ENCODE measurements at places on chromosomes 5 and 9. TPM values are rescaled to one million over a fixed set of nuclear protein-coding genes. Genes with fewer than 3 reads are reported as not detected.

The PCDHB15 gene
- total RNA-seq, result not detected

The MUSK gene
- total RNA-seq, result not detected

DNA sequence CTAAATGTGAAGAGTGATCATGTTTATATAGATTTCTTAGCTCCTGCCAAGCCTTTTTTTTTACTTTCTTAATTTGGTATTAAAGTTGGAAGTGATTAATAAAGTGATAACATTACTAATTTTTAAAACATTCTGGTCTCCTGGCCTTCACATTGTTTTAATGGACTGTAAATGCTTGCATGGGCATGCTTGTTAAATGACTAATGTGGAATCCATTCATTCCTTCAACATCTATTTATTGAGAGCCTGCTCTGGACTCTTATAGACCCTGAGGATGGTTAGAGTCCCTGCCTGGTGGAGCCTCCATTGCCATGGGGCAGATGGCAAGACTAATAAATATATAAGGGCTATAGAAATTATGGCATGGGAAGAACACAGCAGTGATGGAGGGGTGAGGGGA lies 103.5 kb downstream of the NTRK2 start:
- DNase-seq, result no peak

The SPINK4 gene
- not detected for total RNA-seq

- DNase-seq, result peak; percentile 50
These were observed 67.0 kb upstream of the DPYSL3 start for GRCh38 chr5:147576646-147577535.

- no peak for DNase-seq
These were observed 4.1 kb upstream of the CERCAM start for GRCh38 chr9:128416432-128417019.

- no peak for DNase-seq
These were observed 847.7 kb downstream of the MAT2B start for GRCh38 chr5:164353155-164353554.

The TSTD2 gene
- 15.0 TPM for total RNA-seq

DNA sequence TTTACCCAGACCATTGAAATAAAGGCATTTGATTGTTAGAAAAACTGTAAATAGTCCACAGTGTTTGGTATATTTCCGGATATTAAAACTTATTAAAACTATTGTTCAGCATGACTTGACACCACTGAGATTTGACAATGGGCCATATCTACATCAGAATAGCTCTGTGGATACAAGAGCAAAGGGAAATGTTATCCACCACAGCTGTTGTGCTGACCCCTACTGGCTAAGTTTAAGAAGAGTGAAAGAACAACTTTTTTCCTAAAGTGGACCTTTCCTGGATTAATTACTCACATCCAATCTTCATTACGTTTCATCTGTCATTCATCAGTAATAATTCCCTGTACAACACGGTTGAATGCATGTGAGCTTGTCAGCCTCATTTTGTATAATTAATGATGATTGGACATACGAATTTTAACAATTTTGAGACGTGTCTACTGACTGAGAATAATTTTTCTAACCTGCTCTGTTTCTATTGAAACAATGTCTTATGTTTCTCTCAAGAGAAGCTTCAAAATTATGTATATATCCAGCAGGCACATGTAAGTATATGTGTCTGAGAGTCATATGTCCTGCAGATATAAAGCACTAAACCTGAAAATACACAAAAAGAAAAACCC lies 1952.6 kb downstream of the MAT2B start:
- DNase-seq, result no peak

DNA sequence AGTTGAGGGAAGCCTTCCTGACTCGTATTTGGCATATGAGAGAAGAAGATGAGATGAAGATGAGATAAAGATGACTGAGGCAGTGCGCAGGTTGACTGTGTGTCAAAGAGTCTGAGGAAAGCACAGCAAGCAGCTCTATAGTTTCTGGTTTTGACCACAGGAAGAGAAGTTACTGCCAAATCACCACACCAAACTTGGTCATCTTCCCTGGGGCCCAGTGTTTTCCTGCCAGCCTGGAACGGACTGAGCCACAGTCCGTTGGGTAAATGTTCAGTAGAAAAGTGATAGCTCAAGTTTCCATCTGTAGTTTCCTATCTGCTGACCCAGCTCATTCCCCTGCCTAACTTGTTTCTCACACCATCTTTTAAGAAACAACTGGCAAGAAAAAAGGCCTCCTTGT lies 80.7 kb upstream of the ADAMTS19 start:
- DNase-seq, result no peak

DNA sequence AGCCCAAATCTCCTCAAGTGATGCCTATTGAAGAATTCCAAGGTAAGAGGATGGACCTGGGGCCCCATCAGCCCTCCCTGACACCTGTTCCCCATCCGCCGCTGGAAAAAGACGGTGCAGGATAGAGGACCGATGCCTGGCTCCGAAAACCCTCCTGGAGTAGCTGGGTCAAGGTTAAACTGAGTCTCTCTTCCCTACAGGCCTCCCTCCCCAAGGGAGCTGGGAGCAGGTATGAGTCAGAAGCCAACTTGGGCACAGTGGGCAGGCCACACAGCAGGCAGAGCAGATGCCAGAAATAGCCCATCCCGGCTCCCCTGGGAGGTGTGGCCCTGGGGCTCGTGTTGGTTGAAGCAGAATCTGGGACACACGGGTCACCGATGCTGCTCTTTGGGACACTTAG lies 75.6 kb downstream of the NTNG2 start:
- no peak for DNase-seq

DNA sequence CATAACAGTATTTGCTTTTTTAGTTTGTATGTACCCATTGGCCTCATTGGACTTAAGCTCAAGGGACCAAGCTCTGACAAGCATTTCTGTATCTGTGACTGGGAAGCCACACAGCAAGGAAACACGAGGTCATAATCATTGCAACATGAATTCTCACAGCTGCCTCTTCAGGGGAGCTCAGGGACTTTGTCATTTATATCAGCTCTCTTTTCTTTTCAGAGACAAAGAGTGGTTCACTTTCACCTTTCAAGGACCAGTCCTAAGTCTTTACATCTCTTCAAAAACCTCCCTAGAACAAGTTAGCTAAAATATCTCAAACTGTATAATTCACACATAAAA lies 58.6 kb downstream of the ADAMTS12 start:
- no peak for DNase-seq

DNA sequence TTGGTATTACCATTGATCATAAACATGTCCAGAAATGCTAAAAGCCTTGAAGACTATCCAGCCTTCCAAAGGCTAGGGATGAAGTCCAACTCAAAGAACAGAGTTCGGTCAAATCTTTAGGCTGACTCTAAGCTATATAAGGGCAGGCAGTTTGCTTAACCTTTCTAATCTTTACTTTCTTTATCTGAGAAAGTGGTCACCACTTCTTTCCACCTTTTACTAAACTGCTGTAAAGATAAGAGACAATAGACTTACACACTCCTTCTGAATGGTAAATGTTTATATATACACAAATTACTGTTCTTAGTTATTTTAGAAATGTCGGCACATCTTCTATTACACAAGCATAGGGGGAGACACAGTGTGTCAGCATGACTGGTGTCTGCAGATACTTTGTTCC lies 100.4 kb downstream of the NREP start:
- DNase-seq, result no peak

- no peak for DNase-seq
These were observed 46.8 kb downstream of the ITGA2 start for GRCh38 chr5:53035868-53036381.

The STPG3 gene
- total RNA-seq, result not detected

The GPR21 gene
- 1.2 TPM for total RNA-seq

- DNase-seq, result no peak
These were observed 55.9 kb upstream of the PHF2 start for GRCh38 chr9:93520523-93520922.

- DNase-seq, result no peak
These were observed 123.4 kb downstream of the TMEM161B start for GRCh38 chr5:88145221-88145610.

DNA sequence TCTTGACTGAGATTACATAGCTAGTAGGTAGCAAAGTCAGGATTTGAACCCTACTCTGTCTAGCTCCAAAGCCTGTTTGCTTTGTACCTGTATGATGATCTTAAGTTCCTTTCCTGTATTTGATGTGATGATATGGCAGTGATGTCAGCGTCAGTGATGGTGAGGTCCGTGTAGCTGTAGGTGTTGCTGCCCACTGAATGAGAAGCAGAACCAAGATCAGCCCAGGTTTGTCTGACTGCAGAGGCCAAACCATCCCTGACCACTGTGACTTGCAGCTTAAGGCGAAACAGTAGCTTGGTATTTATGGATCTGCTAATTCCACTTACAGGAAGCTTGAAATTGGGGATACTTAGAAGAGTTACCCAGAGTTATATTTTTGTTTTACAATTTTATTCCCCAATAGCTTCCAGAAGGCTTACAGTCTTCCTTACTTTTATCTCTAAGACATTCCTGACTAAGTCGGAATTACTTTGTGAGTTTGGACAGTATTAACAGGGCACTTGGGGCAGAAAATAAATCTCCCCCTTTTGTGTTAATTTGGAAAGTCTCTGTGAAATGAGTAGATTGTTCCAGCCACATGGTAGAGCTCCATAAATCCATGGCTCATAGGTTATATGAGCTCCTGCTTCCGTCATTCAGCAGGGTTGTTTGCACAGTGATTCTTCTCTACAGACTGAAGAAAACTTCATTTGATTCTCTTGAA lies 273.4 kb downstream of the NR3C1 start:
- no peak for DNase-seq

The PCDHA1 gene
- total RNA-seq, result not detected

GRCh38 chr9:114460513-114461199 lies 44.6 kb downstream of the WHRN start:
- no peak for DNase-seq

The CARD6 gene
- total RNA-seq, result 2.6 TPM

DNA sequence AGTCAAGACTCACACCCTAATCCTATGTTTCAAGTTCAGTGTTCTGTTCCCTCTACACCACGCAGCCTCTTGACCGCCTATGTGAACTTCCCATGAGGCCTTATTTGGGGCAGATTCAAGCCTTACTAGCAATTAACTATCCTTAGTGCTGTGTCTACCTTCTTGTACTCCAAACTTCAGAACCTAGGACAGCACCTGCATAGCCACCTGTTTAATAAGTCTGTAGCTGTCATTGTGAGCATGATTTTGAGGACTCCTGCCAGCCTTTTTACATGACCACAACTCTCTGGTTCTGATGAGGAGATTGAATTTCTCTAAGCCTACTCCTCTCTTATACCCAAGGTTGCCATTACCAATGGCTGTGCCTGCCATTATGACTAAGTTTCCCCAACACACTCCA lies 50.8 kb upstream of the PCSK1 start:
- DNase-seq, result no peak

DNA sequence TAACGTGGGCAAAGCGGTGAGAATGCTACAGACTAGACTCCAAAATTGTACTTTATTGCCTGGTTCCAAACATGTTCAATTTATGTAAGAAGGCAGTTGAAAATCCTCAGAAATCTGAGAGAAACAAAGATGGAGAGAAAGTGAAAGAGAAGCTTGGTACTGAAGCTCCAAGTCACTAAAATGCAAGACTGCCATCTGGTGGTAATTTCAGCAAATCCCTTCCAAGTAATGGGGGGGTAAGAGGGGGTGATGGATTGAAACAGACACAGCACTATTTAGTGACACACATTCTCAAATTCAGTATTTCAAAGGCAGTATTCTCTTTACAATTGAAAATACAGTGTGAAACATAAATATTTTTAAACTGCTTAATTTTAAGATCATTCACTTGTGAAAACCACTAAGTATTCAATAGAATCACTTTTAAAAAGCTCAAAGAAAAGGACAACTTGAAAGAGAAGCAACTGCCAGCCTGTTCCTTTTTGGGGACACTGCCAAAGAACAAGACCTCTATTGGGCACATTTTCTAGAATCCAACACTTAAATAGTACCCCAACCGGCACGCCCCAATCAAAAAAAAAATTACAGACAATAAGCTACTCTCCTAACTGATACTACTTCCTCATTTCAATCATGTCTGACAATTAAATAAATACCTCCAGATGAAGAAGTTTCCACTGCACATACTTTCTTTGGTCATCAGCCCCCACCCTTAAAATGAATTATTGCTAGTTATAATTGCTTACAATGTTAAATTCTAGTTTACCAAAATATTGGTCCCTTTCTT lies 131.5 kb downstream of the AGTPBP1 start:
- peak; percentile 55 for DNase-seq

- DNase-seq, result no peak
These were observed 254.2 kb upstream of the SLC24A2 start for GRCh38 chr9:20043035-20043434.

GRCh38 chr5:54540286-54540685 lies 22.7 kb downstream of the SNX18 start:
- no peak for DNase-seq

- no peak for DNase-seq
These were observed 63.7 kb downstream of the SHOC1 start for GRCh38 chr9:111730937-111731567.

DNA sequence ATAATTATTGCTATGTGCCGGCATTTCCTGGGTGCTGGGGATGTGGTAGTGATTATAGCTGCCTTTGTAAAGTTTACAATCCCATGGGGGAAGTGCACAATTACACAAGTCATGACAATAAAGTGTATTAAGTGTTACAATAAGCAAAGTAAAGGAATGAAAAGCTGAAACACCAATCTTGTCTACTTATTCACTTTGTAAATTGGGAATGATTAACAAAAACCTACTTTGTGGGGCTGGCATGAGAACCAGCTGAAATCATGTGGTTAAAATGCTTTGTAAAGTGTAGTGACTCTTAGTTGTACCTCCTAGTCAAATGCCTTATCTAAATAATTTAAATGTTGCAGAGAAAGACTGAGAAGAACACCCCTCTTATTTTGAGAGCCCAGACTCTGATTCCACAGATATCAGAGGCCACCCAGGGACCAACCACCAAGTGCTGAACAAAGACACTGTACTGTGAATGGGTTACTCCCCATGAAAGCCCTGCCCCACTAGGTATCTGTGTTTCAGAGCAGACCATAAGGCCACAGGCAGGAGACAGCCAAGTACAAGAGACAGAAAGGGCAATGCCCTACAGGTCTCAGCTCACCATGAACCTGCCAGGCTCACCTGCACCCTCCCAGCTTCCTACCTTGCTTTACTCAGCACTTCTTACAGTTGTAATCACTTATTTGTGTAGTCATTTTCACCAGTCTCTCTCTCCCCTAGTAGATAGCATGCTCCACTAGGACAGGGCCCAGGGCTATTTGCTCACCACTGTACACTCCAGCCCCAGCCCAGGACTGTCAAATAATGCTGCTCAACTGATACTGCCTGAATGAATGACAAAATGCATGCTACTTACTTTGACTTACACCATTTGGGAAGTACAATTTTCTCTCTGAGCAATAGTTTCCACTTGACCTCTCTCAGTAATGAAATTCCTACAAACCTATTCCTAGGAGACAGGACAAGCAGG lies 101.6 kb upstream of the APC start:
- DNase-seq, result no peak

- DNase-seq, result no peak
These were observed 29.7 kb downstream of the ZNF462 start for GRCh38 chr9:106892632-106893031.
